ENCODE measurements at places on chromosomes 16 and 17.
A peak's percentile ranks its signal among the peaks of the same experiment; 100 is the strongest.

DNA sequence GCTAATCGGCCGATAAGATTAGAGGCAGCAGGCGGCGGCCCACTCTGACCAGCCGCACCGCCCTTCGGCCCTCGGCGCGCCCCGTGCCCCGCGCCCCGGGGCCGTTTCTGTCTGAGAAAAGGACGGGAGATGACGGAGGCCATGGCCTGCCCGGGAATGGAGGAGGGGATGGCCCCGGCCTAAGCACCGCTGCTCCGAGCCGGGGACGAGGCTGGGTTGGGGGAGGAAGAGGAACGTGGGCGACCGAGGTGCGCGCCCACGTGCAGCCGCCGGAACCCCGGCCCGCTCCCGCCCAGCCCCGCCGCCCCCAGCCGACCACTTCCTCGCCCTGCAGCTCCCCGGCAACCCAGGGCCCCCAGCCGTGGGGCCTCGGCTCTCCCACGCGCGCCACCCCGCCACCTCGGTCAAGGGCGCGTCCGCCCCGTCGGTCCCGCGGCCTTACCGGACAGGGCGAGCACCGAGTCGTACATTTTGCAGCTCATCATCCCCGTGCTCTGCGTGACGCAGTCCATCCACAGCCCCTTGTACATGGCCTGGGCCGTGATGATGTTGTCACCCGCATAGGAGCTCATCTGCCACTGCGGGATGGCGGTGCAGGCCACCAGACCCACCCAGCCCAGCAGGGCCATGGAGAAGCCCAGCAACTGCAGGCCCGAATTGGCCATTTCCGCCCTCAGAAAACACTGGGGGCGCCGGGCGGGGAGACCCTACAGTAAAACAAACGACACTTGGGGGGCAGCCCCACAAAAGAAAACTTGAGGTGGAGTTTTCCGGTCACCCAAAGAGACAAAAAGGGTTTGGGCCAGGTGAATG, 693 bp downstream of the CLDN7 start:
- no peak for DNase-seq

- DNase-seq = peak; percentile 35
These were observed at the start of gene NHLRC4 for GRCh38 chr16:566475-567372. TSS of gene NHLRC4 (plus strand) at chr16:567005. CDS start at chr16:568048, 1,043 bp downstream.

DNA sequence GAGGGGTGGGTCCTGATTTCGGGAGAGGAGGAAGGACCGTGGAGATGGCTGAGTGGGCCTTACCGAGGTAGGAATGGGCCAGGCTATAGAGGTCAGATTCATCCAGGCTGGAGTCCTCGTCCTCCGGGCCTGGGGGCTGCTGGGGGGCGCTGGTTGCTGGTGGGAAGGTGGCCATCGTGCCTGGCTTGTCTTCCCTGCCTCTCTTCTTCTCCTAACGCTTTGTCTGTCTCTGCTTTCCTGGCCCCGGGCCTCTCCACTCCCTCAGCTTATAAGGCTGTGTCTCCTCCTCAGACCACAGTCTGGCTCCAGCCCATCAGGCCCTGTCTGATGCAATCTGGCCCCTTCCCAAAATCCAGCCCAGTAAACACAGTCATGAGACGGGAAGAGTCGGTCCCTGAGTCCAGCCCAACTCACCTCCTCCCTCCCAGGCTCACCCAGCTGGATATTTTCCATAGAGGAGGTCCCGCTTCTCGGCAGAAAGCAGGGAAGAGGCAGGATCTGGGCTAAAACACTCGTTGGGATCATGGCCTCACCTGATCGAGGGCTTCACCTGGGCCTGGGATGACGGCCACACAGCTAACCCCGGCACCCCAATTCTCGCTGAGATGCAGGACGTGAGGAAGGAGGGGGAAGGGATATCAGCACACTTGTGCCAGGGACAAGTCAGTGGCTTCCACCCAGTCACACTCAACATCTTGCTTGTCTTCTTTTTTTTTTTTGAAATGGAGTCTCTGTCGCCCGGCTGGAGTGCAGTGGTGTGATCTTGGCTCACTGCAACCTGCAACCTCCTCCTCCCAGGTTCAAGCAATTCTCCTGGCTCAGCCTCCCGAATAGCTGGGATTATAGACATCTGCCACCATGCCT, at the start of gene NUPR1:
NUPR1 (minus strand) TSS at position 242 of the 864 bp plus-strand sequence; CDS start at position 175, 67 bp downstream.
- no peak for DNase-seq

DNA sequence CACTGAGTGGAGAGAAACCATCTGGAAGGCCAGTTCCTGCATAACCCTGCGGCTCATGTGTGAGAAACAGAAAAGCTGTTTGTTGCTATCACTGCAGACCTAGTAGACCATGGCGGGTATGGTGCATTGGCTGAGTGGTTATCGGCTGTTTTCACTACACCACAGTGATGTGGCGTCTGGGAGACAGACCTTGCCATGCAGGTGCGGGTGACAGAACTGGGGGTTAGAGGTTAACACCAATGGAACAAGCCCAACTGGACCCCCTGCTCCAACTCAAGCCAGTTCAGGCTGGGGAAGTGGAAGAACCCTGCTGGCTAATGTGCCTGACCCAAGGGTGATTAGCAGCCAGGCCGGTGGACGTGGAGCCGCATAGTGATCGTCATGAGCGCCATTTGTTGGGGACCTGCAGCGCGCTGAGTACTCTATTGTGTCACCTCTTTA, 91.9 kb downstream of the IRF8 start:
- DNase-seq = no peak

DNA sequence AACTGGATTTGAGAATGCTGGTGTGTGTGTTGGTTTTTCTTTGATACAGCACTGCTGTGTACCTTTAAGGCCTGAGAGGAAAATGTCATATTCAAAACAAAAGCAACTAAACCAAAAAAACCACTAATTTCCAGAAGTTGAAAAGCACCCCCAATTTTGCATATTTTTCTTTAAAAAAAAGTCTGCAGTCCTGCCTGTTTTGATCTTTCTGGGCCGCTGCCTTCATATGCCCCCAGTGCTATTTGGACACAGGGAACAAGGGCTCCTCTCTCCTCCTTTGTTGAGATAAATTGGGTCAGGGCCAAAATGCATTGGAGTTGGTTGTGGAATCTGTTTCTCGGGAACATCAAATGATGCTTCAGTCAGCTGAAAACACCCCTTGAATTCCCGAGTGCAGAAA, 26.9 kb downstream of the GPT2 start:
- no peak for DNase-seq

GRCh38 chr16:54538276-54538675, 251.7 kb upstream of the IRX3 start:
- DNase-seq = no peak

GRCh38 chr17:77200711-77201110, 59.9 kb downstream of the SEC14L1 start:
- DNase-seq = no peak

DNA sequence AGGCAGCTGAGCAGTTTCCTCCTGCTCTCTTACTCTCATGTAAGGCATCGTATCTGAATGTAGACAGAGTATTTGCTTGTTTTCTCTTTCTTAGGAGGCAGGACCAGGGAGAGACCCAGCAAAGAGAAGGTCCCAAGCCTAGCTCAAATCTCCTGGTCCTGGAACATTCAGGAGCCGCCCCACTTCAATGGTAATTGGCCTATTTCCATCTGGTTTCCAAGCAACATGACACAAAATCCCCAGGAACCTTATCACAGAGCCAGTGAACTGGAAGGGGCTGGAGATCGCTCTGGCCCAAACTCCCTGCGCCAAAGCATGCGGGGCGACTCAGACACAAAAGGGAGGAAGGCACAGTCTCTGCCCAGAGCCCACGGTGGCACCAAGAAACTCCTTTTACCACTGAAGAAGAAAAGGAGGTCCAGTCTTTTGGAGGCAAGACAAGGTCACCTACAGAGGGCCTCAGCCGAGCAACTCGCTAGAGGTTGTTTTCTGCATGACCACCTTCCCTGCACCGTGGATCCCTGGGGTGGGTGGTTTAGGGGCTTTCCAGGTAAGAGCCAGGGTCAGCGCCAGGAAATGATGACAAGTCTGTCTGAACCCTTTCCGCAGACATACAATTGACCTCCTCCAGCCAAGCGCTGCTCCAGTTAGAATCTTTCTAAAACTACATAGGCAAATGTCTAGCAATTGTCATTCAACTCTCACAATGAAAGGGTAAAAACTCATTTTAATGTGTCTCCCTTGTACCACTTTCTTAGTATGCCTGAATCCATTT, 394.7 kb downstream of the SOX9 start:
- no peak for DNase-seq

GRCh38 chr16:86834451-86835035, 256.2 kb downstream of the FOXL1 start:
- no peak for DNase-seq

DNA sequence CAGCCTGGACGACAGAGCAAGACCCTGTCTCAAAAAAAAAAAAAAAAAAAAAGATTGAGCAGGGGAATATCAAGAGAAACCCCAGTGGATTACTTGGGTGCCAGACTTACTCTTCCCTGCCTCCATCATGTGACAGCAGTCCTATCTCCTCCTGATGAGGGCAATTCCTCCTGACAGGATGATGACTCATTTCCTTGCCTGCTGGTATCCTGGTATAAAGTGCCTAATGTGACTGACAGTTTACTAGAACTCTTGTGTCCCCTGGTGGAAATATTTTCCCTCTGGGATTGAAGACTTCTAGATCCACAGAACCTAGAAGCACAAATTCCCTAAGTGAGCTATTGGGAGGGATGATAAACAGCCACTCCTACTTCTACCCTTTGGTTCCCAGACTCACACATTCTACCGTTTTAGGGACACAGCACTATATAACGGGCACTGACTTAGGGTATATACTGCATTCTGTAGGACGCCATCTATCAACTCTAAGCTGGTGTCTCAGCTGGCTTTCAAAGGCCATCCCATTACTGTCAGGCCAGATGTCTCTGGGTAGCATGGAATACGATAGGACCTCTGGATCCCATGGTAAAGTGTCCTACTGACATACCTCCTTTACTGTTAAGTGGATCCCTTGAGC, 114.6 kb upstream of the MED13 start:
- no peak for DNase-seq

- no peak for DNase-seq
These were observed 414.4 kb downstream of the SHISA9 start for GRCh38 chr16:13315642-13316427.

DNA sequence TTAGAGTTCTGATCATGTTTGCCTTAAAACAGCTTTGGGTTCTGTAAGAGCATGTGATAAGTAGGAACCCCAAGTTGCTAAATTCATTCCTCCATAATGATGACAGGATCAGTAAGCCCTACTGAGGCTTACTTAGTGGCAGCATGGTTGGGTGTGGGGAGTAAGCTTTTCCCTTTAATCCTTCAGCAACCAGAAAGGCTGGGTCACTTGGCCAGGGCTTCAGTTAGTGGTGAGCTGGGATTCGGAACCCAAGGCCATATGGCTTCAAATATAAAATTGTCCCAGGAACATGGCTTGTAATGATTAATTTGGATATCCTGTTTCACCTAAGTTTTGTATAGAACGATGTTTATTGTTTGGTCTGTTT, 850 bp downstream of the GINS3 start:
- DNase-seq = no peak

DNA sequence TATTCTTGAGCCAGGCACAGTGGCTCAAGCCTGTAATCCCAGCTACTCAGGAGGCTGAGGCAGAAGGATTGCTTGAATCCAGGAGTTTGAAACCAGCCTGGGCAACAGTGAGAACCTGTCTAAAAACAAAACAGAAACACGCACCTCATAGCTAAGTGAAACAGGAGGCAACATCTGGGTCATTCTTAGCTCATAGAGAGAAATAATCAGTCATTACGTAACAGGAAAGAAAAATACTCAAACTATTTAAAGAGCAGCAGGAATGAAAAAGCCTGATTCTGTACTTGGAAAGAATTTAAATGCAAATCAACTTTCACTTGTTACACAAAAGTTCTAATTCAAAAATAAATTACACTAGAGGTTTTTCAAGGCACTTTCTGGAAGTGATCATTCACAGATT, 17.2 kb downstream of the CHCT1 start:
- DNase-seq = no peak

DNA sequence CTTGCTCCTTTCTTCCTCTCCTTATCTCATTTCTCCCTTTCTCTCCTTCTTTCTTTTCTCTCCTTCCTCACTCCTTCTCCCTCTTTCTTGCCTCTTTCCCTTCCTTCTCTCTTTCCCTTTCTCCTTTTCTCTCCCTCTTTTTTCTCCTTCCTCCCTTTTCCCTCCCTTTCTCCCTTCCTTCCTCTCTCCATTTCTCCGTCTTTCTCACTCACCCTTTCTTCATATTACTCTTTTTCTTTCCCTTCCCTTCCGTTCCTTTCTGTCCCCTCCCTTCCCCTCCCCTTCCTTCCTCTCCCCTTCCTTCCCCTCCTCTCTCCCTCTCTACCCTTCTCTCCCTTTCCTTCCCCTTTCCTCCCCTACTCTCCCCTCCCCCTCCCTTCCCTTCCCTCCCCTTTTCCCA, 240.8 kb downstream of the HS3ST3B1 start:
- no peak for DNase-seq

- DNase-seq = peak; percentile 55
These were observed 300.6 kb downstream of the SEC14L1 start for GRCh38 chr17:77441130-77441920.

- DNase-seq = no peak
These were observed 26.2 kb downstream of the IL21R start for GRCh38 chr16:27428026-27428785.

- DNase-seq = no peak
These were observed 49.9 kb downstream of the CDYL2 start for GRCh38 chr16:80754476-80754875.

DNA sequence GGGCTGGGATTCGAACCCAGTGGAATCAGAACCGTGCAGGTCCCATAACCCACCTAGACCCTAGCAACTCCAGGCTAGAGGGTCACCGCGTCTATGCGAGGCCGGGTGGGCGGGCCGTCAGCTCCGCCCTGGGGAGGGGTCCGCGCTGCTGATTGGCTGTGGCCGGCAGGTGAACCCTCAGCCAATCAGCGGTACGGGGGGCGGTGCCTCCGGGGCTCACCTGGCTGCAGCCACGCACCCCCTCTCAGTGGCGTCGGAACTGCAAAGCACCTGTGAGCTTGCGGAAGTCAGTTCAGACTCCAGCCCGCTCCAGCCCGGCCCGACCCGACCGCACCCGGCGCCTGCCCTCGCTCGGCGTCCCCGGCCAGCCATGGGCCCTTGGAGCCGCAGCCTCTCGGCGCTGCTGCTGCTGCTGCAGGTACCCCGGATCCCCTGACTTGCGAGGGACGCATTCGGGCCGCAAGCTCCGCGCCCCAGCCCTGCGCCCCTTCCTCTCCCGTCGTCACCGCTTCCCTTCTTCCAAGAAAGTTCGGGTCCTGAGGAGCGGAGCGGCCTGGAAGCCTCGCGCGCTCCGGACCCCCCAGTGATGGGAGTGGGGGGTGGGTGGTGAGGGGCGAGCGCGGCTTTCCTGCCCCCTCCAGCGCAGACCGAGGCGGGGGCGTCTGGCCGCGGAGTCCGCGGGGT, at the start of gene CDH1:
CDH1 (plus strand) TSS at position 247 of the 684 bp plus-strand sequence; CDS start at position 371, 124 bp downstream.
- peak; percentile 16 for DNase-seq

- no peak for DNase-seq
These were observed 5.5 kb downstream of the MYO19 start for GRCh38 chr17:36529121-36529520.

Data from activated T-cell treated with anti-CD3 and anti-CD28 coated beads for 1 hour (primary cell).